Naive thymus-derived CD4-positive, alpha-beta T cell (primary cell): ENCODE measurements at places on chromosomes 3 and 15.

DNA sequence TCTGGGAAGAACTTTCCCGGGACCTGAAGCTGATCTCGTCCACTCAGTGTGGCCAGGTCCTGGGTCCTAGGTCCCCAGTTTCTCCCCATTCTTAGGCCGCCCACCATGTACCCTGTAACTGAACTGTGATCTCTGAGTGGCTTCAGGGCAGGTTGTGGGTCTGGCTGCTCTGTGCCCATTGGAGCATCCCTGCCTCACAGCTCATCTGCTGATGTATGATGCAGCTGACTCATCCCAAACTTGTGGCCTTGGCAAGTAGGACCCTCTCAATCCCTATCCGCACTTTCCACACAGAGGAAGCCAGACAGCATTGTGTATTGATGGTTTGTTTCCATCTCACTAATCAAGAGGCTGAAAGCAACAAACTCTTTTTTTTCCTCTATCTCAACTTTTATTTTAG lies 69.1 kb upstream of the XCR1 start:
- no peak for DNase-seq

DNA sequence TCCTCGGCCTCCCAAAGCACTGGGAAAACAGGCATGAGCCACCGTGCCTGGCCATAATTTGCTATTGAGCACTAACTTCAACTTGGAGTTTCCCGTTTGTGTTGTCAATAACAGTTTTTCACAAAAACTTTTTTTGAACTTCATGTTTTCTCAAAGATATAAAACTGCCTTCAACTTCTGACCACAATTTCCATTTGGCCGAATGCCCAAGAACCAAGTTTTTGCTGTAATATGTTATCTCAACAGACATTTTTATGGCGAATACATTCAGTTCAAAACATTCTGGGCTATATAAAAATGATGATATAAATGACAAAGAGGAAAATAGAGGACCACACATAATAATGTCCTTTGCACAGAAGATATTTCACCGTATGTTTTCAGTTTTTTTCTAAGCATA lies 56.4 kb downstream of the NEDD4 start:
- DNase-seq = no peak

DNA sequence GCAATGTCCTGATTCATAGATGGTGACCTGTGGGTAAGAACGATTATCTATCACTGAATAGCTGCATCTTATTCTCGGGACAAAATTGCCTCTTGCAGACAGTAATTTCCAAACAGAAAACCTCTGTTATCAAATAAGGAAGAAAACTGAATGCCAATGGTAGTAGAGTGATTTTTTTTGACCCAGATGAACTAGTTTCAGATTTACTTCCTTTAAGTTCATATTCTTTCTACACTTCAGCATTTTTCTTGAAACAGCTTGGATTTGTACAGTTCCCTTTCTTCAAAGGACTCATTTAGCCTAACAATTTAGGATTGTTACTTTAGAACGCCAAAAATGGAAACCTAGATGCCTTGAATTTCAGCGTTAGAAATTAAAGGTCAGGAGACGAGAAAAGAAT lies 14.6 kb downstream of the ETV5 start:
- DNase-seq = no peak

GRCh38 chr15:98899272-98900021 lies 108.1 kb downstream of the PGPEP1L start:
- DNase-seq = no peak

DNA sequence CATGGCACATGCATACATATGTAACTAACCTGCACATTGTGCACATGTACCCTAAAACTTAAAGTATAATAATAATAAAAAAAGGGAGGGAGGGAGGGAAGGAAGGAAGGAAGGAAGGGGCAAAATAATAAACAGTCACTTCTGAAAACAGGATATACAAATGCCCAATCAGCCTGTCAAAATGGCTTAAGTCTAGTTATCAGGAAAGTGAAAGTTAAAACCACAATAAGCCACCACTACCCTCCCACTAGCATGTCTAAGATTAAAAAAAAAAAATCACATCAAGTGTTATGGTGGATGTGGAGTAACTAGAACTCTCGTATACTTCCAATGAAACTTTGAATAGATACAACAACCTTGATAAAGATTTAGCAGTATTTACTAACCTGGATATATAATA lies 145.6 kb upstream of the GMNC start:
- no peak for DNase-seq

DNA sequence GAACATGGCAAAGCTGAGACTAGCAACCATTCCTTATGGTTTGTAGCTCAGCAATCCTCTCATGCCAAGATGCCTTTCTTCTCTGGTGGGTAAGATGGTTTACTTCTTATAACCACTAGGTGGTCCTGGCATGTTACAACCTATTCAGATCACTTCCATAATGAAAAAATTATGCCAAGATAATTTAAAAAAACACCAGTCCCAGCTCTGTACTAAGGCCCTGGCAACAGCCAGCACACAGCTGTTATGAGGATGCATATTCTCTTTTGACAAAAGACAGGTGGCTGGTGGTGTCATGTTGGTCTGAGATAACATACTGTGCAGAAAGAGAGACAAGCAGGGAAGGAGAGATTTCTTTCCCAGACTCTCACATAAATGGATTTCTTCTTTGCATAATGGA lies 65.7 kb upstream of the FRMD4B start:
- DNase-seq = no peak

- no peak for DNase-seq
These were observed 963.7 kb downstream of the PLOD2 start for GRCh38 chr3:145197051-145197820.

- no peak for DNase-seq
These were observed 173.7 kb upstream of the CRBN start for GRCh38 chr3:3353153-3353552.

GRCh38 chr3:11513817-11514135 lies 129.9 kb downstream of the VGLL4 start:
- DNase-seq = no peak

GRCh38 chr3:5160940-5161858 lies 26.3 kb upstream of the EDEM1 start:
- DNase-seq = no peak

- no peak for DNase-seq
These were observed 23.3 kb upstream of the MYO5C start for GRCh38 chr15:52318729-52319500.

DNA sequence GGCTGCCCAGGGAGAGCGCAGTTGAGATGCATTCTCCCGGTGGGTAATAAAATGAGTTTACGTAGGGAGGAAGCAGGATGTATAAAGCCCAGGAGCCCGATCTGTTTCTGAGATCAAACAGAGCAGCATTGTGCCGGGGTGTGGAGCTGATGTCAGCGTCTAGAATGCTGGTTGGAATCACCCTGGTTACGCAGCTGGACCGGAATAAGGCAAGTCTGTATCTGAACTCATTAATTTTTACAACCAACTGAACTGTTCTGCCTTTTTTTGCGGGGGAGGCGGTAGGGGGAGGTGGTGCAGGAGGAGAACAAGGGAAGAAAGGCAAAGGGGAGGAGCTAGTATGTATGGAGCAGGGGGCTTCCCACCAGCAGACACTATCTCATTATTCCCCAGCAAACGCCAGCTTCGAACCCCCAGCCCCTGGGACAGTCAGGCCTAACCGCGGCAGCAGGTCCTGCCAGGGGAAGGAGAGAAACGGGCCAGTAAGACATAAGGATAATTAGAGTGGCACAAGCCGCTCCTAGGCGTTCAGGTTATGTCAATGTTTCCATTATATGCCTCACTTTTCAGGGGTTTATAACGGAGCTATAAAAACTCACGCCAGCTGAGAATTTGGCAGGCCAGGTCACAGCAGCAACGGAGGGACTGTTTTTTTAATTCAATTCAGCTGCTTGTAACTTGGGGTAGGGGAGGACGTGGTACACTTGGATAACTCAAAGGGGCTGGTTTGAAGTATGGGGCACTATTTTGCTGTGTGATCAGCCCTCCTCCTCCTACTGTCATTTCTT lies 175.3 kb upstream of the HES1 start:
- no peak for DNase-seq

GRCh38 chr3:37709946-37710640 lies 151.6 kb upstream of the CTDSPL start:
- DNase-seq = no peak

GRCh38 chr3:62942227-62942626 lies 67.0 kb upstream of the CADPS start:
- no peak for DNase-seq

DNA sequence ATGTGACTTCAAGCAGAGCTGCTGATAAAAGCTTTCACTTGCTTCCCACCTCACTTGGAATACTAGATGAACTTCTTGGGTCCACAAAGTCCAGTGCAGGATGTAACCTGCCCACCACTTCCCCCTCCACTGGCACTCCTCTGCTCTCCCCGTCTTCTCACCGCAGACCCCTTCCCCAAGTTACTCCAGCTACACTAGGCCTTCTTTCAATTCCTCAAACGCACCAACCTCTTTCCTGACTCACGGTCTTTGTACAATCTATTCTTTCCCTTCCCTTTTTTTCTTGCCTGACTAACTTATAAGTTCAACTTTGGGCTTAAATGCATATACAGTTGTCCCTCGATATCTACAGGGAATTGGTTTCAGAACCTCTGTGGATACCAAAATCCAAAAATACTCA lies 5.2 kb upstream of the ATP13A3 start:
- no peak for DNase-seq

DNA sequence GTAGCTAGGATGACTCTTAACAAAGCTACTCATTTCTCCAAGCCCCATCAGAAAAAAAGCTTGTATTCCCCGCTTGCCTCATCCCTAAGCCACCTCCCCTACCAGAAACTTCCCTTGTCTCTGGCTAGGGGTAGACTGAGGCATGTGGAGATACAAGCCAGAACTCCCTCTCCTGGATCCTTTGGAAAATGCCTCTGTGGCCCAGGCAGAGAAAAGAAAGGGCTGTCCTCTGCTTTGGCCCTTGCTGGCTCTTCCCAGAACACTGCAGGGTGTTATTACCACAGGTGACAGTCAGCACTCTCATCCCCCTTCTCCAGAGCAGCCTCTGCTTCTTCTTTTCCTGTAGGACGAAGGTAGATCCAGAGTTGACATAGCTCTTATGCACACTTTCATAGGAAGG lies 15.2 kb downstream of the RMDN3 start:
- DNase-seq = no peak

DNA sequence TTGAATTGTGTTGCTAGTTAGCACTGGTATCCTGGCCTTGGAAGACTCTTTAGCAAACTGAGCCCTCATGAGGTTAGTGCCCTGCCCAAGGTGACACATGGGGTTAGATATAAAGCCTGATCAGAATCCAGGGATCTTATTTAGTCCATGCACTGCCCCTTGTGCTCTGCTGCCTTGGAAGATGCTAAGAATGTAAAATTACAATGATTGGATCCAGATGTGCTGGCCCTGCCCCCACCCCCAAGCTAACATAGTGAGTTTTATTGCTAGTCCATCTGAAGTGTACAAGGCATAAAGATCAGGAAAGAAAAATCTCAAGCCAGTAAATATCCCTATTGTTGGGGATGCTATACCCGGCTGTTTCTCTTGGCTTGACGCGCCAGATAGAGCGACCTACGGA lies 248.1 kb upstream of the C2CD4B start:
- no peak for DNase-seq

- DNase-seq = no peak
These were observed 2.6 kb downstream of the CLPX start for GRCh38 chr15:65182538-65182937.

DNA sequence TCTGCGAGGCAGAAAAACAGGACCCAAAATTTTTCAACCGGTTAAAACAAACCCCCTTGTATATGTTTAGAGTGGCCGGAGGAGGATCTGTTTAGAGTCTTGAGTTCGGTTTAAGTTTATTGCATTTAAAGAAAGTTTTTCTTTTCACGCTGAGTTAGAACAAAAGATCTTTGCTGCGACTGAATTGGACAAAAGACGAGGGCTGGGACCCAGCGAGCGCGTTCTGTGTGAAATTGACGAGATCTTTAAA lies 9.8 kb downstream of the NR2F2 start:
- DNase-seq = no peak

GRCh38 chr3:17473761-17474160 lies 268.7 kb downstream of the TBC1D5 start:
- DNase-seq = no peak

GRCh38 chr15:77251662-77252061 lies 168.2 kb downstream of the PEAK1 start:
- no peak for DNase-seq

DNA sequence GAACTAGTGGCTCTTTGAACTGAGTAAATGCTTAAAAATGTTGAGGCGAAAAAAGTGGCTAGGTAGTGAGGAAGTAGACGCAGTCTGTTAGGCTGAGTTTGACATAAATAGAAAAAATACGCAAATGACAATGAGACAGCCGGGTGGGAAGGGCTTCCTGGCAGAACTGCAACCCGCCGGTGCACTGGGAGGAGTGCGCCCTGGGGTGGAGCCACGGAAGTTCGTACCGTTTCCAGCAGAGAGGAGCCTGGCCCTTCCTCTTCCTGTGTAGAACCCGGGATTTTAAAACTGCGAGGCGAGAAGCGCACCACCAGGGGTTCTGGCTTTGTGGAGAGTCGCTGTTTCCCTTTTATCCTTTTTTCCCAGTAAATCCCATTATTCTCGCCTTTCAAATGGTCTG lies 602.6 kb downstream of the PYDC2 start:
- DNase-seq = no peak

DNA sequence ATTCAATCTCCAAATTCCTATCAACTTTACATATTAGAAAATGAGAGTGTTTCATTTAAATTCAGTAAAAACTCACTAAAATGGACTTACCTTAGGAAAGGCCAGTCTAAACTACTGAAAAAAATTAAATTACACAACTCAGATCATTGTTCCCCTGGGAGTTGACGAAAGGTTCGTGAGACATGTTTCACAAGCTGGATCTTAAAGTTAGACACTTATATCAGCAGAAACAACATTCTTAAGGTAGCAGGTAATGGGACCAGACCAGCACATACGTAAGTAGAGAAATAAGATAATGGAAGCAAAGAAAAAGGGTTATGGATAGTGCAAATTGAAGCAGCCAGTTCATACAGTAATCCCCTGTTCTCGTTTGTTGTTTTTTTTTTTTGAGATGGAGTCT lies 8.9 kb downstream of the RFX7 start:
- no peak for DNase-seq

GRCh38 chr3:44762690-44763089 lies 1.1 kb downstream of the KIF15 start:
- DNase-seq = no peak

DNA sequence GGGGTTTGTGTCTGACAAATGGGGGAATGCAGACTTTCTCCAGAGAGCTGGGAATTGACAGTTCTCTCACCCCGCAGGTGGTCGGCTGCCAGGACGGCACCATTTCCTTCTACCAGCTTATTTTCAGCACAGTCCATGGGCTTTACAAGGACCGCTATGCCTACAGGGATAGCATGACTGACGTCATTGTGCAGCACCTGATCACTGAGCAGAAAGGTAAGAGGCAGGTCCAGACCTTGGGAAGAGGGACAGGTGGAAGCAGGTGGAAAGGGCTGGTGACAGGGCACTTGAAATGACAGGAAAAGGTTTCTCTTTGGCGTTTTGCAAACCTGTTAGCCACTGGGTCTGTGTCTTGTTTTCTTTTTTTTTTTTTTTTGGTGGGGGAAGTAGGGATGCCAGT lies 36.6 kb downstream of the IFT122 start:
- DNase-seq = no peak
